Activated CD4-positive, alpha-beta T cell treated with anti-CD3 and anti-CD28 coated beads for 24 hours (primary cell): ENCODE measurements at places on chromosomes 6 and 20.

DNA sequence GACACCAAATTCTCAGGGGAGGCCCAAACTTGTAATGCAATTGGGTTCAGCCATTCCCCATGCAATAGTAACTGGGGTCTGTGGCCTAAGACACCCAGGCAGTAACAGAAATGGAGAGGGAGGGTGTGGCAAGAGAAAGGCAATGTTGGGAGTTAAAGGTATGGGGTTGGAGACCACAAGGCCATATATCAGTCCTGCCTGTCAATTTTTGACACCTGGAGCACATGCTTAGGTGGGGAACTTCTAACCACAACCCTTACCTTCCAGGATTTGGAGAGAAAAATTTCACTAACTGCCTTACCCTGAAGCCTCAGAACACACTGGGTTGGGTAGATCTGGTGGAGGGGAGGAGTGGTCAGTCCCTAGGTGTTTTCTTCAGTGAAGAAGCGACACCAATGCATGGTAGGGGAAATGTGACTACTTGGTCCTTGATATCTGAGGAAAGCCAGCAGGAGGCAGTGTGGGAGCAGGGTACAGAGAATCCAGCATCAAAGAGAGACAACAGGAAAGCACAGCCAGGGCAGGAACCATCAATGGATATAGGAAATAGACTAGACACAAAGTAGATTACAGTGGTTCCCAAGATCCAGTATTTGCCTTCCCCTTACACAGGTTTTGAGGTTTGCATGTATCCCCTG, 6.8 kb upstream of the USP49 start:
- DNase-seq: peak; percentile 46

DNA sequence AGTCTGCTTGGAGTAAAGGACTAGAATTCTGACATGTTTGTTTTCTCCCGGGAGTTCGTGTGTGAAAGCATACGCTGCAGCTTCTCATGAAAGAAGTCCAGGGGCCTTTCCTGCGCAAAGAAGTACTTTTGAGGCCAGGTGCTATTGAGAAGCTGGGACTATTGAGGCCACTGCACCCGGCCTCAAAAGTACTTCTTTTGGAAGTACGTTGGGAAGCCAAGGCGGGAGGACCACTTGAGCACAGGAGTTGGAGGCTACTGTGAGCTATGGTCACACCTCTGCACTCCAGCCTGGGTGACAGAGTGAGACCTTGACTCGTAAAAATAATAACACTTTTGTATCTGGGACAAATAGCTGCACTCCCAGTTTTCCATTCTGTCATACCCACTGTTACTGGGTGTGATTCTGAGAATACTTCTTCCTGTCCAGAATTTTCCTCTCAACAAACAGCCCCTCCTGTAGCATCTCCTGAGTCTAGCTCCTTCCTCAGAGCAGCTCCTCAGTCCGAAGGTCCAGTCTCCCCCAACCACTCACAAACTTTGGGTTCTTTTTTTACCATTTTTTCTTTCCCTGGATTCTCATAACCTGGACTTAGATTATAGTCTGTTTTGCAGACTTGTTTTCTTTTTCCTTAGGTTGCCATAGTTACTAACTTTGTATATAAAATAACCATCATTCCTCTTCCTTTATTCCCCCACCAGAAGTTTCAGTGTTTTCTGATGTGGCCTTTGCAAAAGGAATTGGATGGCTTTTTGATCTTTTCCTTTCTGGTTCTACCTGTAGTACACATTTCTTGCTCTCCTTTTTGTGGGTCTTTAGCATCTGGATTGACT, 12.7 kb downstream of the STK35 start:
- no peak for DNase-seq

- DNase-seq: no peak
Observed at GRCh38 chr6:144544266-144544830, 259.2 kb downstream of the UTRN start.

GRCh38 chr6:28537509-28538140, 11.9 kb downstream of the GPX5 start:
- DNase-seq: no peak

GRCh38 chr20:22339091-22339881, 245.1 kb downstream of the FOXA2 start:
- no peak for DNase-seq

DNA sequence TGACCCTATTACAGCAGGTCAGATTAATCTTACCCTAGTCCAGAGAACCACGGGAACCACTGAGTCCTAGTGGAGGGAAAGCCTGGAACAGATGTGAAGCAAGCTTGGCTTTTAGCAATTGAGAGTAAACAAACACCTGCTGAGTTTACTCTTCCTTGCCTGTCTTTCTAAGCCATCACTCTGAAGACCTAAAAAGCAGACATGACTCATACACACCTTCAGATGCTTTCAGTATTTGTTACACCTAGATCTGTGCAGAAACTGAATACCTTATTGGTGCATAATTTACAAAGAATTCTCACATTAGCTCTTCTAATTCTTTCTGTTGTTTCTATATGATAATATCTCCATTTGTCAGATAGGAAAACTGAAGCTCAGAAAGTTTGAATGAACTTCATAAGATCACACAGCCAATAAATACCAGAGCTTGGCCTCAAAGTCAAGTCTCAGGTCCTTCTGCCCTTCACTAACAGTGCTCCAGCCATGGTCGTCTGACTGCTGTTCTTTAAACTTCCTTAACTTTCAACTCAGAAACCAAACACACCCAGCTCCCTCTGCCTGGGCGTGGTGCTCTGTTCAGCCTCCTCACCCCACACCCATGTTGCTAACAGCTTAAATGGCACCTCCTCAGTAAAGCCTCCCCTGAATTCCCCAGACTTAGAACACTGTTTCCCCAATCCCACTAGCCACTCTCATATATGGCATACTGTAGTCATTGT, 8.6 kb upstream of the GABBR1 start:
- DNase-seq: no peak

DNA sequence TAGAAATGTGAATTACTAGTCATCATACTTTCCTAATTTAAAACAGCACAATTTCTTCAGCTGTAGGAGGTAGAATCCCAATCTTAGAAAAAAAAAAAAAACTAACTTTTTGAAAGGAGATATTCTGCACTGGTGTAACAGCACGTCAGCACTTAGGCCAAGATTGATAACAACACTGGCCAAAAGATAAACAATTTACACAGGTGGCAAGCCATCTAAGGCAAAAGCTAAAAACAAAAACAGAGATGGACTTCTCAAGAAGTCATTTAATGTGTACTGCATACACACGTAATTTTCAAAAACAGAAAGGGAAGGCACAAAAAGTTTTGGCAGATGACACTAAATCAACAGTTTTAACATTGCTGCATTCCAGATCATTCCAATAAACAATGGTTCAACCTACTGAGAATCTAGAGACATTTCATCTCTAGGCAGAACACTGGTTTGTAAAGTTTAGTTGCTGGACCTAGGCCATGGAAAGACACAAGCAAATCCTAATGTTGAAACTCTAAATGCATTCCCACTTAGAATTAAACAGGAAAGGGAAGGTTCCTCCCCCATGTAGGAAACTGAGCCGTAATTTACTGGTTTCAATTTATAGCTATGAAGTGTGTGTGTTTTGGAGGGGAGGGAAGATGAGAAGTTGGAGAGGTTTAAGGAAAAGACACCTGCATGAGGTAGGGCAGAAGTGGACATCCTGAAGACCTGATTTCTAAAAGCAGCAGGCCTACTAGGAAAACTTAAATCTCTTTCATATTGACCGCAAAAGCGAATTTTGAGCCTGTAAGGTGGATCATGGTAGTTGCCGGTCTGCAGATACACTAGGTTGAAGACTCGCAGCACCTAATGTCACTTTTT, 1.3 kb downstream of the GCLC start:
- DNase-seq: no peak

DNA sequence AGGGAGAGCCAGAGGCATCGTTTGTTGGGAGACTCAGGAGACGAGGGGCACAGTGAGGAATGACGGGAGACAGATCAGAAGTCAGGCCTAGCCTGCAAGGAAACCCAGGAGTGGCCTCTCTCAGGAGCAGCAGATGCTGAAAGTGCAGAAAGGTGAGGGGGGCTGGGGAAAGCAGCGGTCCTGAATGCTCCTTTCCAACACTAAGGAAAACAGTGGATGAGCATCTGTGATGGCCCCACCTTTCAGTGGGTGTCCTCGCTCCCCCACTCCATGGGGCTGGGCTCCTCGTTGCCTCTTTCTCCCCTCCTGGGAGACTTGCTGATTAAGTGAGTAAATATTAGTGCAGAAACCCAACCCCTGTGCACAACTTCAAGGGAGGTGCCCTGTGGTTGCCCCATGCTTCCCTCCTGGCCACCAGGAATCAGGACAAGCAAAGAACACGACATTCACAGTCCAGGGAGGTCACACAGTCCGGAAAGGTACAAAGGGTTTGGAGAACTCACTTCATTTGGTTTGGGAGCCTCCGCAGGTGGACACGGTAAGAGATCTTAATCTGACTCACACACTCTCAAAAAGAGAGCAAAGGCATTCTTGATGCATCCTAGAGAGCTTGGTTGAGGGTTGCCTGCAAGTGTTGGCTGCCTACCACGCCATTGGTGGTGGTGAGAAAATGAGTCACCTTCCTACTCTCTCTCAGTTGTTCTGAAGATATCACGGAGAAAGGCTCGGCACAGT, 9.7 kb upstream of the BPIFB1 start:
- DNase-seq: no peak

DNA sequence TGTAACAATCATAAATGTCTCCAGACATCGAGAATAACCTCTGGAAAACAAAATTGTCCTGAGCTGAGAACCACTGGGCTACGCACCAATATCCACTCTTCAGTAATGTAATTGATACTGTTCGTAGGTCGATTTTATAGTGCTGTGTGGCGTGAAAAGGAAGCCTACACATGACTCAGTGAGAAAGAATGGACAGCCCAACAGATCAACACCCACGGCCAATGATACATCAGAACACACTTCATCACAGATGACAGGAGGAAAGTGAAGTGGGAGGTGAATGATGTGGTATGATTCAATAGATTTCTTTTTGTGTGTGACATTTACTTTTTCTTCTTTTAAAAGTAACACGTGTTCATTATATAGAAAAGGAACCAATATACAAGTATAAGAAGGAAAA, 93.5 kb downstream of the RPS12 start:
- no peak for DNase-seq

- no peak for DNase-seq
Observed at GRCh38 chr20:24752612-24753011, 196.5 kb upstream of the CST7 start.

- DNase-seq: no peak
Observed at GRCh38 chr20:11799281-11799684, 118.4 kb upstream of the BTBD3 start.

DNA sequence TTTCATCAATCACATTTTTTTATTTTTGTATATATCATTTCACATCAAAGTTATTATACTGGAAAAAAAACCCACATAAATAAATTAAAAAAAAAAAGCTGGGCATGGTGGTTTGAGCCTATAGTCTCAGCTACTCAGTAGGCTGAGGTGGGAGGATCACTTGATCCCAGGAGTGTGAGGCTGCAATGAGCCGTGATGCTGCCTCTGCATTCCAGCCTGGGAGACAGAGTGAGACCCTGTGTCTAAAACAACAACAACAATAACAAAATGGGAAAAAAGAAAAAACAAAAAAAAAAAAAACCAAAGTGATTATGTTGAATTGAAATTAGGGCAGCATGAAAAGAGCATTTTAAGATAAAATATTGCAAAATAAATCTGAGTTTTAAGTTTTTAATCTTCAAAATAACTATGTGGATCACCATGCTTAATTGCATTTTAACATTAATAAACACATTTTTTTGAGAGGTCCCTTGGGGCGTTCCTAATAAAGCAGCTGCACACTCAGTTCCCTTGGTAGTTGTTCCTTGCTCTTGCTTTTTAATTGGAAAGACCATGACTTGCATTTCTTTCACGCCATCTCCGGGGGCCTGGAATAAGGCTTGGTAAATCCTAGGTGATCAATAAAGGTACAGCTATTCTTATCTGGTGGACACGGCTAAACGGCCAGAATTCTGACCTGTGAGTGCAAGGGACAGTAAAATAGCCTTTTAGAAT, 15.1 kb downstream of the NOX3 start:
- DNase-seq: no peak
